ENCODE measurements at places on chromosomes 13 and 19.
A peak's percentile ranks its signal among the peaks of the same experiment; 100 is the strongest.

DNA sequence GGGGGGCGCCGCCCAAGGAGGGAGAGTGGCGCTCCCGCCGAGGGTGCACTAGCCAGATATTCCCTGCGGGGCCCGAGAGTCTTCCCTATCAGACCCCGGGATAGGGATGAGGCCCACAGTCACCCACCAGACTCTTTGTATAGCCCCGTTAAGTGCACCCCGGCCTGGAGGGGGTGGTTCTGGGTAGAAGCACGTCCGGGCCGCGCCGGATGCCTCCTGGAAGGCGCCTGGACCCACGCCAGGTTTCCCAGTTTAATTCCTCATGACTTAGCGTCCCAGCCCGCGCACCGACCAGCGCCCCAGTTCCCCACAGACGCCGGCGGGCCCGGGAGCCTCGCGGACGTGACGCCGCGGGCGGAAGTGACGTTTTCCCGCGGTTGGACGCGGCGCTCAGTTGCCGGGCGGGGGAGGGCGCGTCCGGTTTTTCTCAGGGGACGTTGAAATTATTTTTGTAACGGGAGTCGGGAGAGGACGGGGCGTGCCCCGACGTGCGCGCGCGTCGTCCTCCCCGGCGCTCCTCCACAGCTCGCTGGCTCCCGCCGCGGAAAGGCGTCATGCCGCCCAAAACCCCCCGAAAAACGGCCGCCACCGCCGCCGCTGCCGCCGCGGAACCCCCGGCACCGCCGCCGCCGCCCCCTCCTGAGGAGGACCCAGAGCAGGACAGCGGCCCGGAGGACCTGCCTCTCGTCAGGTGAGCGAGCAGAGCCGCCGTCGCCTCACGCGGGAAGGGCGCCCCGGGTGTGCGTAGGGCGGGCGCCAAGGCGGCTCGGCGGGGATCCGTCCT lies at the start of gene RB1:
Gene RB1 (plus strand): TSS at position 393 of the 784 bp plus-strand sequence. CDS start 162 bp downstream, at position 555.
- DNase-seq, result peak; percentile 91

DNA sequence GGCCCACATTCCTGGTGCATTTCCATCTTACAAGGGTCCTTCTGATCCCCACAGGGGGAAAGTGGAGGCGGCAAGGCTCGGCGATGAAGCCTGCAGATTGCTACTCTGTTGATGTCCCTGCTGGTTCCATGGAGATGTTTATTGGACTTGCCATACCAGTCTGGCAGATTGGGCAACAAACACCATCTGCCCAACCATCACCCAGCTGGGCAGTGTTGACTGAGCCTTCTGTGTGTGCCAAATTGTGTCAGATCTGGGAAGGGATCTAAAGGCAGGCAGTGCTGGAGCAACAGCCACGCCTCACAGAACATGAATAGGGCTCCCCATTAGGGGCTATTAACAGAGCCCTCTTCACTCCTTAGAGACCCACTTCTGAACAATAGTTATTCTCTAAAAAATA lies 35.0 kb downstream of the FLT1 start:
- no peak for DNase-seq

DNA sequence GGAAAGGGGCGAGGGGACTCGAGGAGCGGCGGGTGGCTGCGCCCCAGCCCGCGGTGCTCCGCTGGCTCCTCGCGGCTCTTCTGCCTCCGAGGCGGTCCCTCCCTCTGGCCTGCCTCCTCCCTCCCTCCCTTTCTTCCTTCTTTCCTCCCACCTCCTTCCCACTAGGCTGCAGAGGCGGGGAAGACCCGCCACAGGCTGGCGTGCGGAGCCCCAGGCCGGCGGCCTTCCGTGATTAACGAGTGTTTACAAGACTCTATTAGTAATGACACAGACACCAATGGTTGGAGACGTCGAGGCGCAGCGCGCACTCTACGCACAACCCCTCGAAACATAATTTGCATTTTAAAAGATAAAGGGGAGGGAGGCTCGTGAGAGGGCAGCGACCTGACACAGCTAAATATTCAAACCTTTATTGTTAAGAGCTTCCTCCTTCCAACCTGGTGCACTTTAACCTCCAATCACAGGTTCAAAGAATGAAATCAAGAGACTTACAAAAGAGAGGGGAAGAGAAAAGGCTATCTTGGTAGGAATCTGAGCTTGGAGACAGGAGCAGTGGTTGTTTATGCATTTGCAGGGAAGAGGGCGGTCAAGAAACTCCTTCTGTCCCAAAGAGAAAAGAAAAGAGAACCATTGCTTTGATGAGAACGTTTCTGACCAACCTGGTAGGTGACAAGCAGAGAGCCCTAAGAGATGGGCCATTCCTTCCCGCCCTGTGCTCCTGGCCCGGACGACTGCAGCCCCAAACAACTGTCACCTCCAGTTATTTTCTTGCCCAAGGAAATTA lies at the start of gene CDX2:
Gene CDX2 (minus strand): TSS at position 234 of the 784 bp plus-strand sequence. CDS start 309 bp downstream, outside the sequence.
- no peak for DNase-seq

DNA sequence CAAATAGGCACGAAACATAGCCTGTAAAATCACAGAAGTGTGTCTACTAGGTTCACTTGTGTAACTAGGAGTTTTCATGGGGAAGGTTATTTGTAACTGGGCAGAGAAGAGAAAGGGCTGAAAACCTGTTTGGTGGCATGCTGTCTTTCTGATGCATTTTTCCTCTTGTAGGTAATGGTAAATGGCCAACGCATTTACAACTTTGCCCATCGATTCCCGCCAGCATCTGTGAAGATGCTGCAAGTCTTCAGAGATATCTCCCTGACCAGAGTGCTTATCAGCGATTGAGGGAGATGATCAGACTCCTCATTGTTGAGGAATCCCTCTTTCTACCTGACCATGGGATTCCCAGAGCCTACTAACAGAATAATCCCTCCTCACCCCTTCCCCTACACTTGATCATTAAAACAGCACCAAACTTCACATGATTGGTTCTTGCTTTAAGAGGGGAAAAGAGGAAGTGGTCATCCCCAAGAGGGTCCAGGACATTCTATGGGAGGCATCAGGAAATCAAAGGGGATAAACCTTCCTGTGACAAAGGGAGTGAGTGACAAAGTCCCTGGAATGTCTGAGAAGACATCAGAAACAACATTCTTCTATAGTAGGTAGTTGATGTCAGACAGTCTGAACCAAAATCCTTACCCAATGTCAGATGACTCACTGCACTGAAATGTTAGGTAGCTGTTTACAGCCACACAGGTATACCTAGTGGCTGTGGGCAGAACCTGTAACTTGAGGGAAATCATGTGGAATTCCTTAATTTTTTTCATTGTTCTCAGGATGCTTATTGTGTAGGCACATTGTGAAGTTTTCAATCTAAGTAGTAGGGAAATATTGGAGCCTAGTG lies 5.0 kb downstream of the LGALS14 start:
- no peak for DNase-seq

GRCh38 chr19:28489776-28490175 lies 723.2 kb downstream of the UQCRFS1 start:
- no peak for DNase-seq

Data from BE2C (cell line).